Suprapubic skin (tissue), 4 donors: ENCODE measurements at places on chromosomes 1 and 21.

GRCh38 chr1:115975569-115976061, 698 bp upstream of the SLC22A15 start:
- DNase-seq = no peak

DNA sequence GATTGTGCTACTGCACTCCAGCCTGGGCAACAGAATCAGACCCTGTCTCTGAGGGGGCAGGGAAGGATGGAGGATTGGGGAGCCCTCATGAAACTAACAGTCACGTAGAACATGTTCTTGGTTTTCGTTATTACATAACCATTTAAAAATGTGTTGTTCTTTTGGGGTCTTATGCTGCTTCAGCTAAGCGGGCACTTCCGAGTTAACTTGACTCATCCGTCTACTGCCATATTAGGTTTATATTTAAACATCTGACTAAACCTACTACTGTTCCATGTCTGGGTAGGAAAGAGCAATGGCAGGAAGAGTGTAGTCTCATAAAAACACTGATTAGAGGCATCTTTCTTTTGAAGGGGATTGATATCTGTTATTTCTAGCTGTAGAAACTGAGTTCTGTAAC, 59.5 kb upstream of the BMP8A start:
- no peak for DNase-seq

- no peak for DNase-seq
Measured at GRCh38 chr1:232130815-232131480, 499.0 kb downstream of the SIPA1L2 start.

DNA sequence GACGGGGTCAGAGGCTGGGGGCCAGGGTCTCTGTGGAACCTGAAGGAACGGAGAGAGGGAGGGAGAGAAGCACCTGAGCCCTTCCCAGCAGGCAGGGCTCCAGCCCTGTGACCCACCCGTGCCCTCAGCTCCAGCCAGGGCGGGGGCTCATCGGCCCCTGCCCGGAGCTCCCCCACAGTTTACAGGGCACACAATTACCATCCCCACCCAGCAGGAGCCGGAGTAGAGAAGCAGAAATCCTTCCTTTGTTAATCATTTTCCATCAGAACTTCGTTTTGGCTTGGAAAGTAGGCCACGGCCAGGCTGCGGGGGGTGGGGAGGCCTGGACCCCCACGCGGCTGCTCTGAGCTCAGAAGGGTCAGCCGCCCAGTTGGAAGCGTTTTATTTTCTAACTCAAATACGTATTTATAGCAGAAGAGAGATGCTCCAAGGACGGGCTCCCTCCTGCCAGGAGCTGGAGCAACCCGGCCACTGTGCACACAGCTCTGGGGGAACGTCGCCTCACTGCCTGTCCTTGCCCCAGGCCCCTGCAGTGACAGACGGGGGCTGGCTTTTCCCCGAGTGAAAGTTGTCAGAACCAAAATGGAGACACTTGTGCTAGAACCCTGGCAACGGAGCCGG, 42.7 kb upstream of the ADARB1 start:
- DNase-seq = peak; percentile 54

- DNase-seq = no peak
Measured at GRCh38 chr1:15633756-15634420, 16.6 kb downstream of the DDI2 start.

DNA sequence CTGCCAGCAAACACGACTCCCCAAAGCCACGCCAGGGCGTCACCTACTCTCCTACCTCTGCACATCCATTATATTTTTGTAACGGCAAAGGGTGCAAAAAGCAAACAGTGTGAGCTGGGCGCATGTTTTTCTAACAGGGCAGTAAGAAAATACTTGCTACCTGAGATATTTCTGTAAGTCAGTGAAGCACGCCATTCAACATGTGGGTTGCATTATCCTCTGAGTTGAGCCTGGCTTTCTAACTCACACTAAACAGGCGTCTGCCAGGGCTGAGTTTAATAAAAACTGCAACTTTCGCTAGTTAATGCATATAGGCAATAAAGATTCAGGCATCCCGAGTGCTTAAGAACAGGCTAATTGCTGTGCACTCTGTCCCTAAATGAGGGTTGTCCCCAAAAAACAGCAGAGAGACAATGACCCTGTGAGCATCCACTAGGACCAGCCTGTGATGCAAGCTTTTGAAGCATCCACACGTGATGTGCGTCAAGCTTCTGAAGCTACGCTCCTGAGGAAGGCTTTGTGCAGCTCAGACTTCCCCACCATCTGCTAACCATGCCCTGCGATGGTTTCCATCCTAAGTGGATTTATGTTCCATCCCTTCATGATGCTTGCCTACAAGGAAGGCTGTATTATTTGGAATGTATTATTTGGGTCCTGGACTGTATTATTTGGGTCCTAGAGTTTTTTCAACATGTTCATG, 70.0 kb upstream of the SIM2 start:
- no peak for DNase-seq

GRCh38 chr1:215156232-215156631, 73.7 kb downstream of the KCNK2 start:
- DNase-seq = no peak

DNA sequence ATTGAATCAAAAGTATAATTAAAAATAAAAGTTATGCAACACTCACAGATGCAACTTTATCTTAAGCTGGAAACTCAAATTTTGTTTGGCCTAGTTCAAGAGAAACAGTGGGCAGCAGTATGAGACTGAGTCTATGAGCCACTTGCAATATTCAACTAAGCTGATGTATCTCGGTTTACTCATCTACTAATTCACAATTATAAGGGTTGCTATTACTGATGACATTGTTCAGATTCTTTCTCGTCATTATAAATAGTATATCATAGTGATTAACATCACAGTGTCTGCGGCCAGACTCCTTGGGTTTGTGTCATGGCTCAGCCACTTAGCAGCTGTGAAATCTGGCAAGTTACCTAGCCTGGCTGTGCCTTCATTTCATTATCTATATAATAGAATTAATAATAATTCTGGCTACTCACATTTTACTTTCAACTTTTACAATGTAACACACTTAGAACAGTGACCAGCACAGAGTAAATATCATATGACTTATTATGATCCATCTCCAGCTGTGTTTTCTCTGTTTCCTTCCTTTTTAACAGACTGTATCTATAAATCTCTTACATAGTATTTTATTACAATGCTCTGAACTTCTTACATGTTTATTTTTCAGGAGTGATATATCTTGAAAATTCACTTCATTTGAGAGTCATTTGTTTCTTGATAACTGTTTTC, 194.3 kb upstream of the RGS18 start:
- DNase-seq = no peak
